NCI-H1105 (cell line): ENCODE measurements at places on chromosomes 12 and 14.

DNA sequence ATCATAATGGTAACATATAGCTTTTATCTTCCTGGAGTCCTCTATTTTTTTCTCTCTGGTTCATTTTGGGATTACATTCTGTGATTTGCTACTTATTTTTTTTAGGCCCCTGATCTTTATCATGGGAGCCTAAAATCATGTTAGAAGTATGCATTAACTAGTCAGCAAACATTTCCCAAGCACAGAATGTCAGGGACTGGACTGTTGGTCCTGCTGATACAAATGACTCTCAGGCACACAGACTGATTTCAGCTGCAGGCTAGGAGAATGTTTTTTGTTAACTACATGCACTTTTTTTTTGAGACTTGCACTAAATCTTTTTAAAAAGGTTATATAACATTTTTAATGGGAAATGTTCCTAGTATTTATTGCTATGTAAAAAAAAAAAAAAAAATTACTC lies 131.1 kb downstream of the ACSS3 start:
- DNase-seq = no peak

GRCh38 chr12:30823156-30823699 lies 68.5 kb upstream of the CAPRIN2 start:
- DNase-seq = no peak

DNA sequence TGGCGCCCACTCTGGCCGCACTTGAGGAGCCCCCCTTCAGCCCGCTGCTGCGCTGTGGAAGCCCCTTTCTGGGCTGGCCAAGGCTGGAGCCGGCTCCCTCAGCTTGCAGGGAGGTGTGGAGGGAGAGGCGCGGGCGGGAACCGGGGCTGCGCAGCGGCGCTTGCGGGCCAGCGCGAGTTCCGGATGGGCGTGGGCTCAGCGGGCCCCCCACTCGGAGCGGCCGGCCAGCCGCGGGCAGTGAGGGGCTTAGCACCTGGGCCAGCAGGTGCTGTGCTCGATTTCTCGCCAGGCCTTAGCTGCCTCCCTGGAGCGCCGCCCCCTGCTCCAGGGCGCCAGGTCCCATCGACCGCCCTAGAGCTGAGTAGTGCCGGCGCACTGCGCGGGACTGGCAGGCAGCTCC lies 8.0 kb upstream of the VWF start:
- DNase-seq = no peak

GRCh38 chr12:2974560-2974971 lies 15.4 kb downstream of the TEAD4 start:
- no peak for DNase-seq

DNA sequence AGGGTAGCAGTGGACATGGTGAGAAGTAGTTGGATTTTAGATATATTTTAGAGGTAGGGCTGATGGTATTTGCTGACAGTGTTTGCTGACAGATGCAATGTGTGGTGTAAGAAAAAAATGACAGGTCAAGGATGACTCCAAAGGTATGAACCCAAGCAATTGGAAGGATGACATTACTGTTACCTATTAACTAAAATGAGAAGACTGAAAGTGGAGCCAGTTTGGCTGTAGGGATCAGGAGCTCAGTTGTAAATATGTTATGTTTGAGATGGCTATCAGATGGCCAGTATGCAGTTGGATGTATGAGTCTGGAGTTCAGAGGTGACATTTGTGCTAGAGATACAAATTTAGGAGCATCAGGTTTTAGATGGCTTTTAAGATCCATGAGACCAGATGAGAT lies 17.4 kb upstream of the SERPINA6 start:
- DNase-seq = no peak
